NCI-H2171 treated with DMSO at 0.1 percent for 48 hours (cell line): ENCODE measurements at places on chromosomes 6 and 20.

- DNase-seq: peak; percentile 53
These were observed 130.5 kb downstream of the VEGFA start for GRCh38 chr6:43900560-43900915.

DNA sequence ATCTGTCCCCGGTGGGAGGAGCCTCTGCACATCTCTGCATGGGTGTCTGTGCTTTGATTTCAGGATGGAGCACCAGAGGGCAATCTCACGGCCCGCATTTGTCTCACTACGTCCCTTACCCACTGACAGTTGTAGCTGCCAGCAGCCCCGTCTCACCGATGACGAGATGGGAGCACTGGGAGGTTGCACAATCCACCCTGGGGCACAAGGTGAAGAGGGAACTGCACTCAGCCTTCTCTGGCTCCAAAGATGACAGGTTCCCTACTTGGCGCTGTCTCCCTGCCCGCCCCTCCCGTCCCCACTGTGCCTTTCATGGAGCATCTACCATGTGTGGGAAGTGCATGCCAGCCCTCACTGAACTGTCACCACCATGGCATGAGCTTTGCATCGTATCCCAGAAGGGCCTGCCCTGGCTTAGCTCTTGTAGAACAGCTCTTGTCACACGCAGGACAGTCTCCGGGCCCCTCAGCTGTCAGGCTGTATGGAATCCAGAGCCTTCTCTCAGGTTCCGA lies 99.9 kb upstream of the PMEPA1 start:
- DNase-seq: no peak

GRCh38 chr6:28922004-28922820 lies 1.6 kb downstream of the TRIM27 start:
- no peak for DNase-seq

GRCh38 chr6:84065693-84066290 lies 32.2 kb downstream of the MRAP2 start:
- peak; percentile 56 for DNase-seq

DNA sequence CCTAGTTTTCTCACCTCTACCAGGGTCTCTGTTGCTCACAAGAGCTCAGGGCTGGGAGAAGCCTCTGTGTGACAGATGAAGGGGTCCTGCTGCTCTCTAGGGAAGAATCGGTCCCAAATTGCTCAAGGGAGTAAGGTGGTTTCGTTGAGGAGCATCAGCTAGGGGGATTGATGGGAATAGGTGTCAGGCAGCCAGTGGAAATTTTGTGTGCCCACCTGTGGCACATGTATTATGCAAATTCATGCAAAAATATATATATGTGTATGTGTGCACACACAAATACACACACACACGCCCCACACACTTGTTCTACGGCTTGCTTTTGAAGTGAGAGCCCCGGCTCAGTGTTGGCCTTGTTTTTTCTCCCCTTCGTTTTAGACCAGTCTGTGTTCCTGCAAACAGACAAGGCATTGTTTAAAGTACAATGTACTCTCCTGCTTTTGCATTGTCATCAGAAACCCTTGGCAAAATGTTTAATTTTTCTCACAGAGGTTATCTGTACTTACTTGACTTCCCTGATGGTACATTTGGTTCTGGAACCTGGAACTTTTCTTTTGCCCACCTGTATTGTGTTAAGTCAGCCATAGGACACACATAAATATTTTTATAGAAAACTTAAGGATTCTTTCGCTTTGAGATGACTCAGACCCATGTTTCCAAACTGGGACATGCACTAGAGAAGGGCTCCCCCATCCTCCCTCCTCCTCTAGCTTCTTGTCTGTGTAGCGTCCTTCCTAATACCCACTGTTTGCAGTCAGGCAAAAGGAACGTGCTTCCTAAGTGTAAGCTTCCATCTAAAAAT lies 26.7 kb downstream of the FOXO3 start:
- DNase-seq: no peak

DNA sequence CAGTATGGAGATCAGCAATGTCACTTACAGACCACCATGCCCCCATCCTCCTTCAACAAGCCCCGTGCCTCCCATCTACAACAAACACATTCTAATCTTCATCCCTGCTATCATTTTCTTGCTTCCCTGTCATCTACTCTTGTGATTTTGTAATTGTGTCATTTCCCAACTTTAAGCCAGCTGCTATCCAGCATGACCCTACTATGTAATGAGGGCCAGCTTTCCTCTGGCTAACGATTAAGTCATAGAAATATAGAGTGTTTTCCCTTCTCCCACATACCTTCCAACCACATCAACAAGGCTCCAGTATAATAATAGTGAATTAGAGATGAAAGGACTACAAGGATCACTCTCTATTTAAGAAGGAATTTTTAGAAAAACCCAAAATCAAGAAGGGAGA lies 607.0 kb downstream of the TENT5A start:
- DNase-seq: no peak

DNA sequence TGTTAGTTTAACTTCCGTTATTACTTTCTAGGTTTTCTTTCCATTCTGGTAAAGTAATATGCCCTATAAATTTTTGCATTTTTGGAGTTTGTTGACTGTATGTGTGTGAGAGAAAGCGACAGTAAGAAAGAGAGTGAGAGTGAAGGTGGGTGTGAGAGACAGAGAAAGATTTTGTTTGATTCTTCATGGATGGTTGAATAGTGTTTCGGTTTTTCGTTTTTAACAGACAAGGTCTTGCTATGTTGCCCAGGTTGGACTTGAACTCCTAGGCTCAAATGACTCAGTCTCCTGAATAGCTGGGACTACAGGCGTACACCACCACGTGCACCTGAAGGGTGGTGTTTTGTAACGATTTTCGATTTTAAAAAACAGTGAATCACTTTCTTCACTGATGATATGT lies 329.1 kb upstream of the RUNX2 start:
- no peak for DNase-seq

- no peak for DNase-seq
These were observed 2.9 kb downstream of the TNNC2 start for GRCh38 chr20:45823949-45824835.

GRCh38 chr6:106727480-106728149 lies 98.2 kb downstream of the QRSL1 start:
- peak; percentile 47 for DNase-seq

DNA sequence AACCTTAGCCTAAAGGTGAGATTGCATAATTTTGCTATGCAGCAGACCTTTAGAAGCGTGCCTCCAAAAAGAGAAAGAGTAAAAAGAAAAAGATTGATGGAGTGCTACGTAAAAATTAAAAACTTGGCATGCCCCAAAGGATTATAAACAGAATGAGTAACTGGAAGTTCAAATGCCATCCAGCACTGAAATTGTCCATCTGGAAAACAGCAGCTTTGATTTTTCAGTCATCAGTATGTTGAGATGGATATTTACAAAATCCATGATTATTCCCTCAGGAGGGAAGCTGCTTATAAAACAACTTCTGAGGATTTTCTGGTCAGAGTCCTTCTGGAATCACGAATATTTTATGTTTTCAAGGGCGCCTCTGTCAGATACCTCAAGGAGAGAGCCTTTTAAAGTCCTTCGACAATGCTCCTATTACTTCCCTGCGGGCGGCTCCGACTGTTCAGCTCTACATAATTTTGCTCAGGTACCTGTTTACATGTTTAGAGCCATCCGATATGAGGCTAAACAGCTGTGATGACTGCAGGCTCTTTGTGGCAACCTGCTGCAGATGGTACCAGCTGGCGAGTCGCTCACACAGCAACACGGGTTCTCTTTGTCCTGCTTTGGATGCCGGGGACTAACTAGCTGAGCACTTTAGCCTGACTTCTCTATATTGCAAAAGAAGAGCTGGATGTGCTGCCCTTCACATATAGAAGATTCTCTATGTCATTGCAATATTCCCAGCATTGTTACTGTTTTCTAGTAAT lies 83.3 kb downstream of the RCAN2 start:
- peak; percentile 86 for DNase-seq

GRCh38 chr6:30160785-30161531 lies at the start of gene TRIM10:
Gene TRIM10, minus strand, starts transcription at chr6:30161211. Its CDS starts 353 bp downstream, at chr6:30160858.
- DNase-seq: no peak

DNA sequence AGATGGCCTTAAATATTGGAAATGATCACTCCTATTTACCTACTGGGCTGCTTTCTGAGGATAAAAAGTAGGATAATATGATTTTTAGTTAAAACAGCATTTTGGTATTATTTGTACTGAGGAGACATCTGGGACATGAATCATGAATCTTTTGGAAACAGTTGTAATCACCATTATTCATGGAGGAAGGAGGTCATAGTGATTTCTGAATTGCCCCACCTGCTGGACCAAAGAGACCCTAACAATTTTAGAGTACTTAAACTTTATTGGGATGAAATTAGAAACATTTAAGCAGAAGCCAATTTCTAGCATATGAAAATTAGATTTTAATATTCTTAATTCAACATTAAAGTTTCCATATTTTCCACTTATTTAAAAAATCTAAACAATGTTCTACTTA lies 108.4 kb upstream of the SIM1 start:
- DNase-seq: no peak

DNA sequence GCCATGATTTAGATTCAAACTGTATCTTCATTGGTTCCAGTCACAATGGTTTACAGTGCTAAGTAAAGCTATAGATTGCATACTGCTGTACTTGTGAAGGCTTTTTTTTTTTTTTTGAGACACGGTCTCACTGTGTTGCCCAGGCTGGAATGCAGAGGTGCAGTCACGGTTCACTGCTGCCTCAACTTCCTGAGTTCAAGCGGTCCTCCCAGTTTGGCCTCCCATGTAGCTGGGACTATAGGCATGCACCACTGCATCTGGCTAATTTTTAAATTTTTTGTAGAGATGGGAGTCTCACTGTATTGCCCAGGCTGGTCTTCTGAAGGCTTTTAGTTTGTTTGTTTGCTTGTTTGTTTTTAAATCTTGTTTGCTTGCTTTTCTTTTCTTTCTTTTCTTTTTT lies 24.9 kb downstream of the ITCH start:
- DNase-seq: no peak

- no peak for DNase-seq
These were observed 6.4 kb downstream of the TAB2 start for GRCh38 chr6:149323925-149324324.

DNA sequence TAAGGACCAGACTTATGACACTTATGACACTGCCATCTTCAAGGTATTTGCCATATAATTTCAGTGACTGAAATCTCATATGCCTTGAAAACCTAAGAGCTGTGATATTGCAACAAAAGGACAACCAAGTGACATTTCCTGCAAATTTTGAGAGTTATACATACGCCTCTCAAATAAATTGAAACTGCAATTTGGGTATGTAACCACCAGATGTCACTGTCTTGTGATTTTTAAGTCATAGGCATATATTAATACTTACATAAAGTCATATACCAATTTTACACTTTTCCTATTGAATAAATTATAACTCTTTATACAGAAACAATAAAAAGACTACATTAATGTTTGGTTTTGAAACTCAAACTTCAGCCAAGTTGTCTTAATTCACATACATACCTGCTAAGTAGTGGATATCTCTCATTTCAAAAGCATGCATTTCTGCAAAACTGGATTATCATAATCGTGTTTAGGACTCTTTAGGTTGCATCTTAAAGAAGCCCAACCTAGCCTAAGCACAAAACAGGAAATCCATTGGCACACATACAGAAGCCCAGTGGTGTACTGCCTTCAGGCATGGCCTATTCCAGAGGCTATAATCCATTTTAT lies 180.2 kb downstream of the PACRG start:
- no peak for DNase-seq

DNA sequence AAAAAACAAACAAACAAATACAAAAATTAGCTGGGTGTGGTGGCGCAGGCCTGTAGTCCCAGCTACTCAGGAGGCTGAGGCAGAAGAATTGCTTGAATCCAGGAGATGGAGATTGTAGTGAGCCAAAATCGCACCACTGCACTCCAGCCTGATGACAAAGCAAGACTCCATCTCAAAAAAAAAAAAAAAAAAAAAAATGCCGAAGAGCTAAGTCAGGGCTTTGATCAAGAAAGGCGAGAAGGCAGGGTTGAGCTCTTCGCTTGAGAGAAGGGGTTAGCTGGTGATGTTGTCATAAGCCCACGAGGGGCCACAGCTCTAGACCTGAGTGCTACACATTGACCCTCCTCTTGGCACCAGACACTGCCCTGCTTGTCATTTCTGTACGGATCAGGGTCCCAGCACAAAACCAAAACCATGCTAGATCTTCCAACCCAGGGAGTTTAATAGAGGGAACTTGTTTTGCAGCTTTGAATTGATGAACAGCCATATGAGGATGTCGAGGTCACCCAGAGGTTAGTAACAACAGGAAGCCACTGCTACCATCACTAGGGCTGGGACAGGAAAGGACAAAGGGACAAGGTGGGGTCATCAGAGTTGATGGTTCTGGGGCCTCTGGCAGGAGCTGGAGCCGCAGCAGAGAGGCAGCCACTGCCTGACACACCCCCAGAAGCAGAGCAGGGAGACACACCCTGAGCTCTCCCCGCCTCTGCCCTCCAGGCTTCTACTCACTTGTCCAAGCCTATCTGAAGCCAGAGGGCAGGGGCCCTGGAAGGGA lies 122.7 kb downstream of the SNX5 start:
- DNase-seq: no peak

- no peak for DNase-seq
These were observed 31.6 kb upstream of the APMAP start for GRCh38 chr20:25024171-25024570.

DNA sequence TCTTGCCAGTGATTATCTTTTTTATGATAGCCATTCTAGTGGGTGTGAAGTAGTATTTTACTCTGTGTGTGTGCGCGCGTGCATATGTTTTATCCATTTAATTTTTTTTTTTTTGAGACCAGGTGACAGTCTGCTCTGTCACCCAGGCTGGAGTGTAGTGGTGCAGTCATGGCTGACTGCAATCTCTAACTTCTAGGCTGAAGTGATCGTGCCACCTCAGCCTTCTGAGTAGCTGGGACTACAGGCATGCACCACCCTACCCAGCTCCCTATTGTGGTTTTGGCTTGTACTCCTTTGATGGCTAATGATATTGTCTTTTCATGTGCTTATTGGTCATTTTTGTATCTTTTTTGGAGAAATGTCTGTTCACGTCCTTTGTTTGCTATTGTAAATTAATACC lies 33.3 kb downstream of the ITCH start:
- DNase-seq: no peak

GRCh38 chr6:154298297-154298696 lies 58.3 kb downstream of the IPCEF1 start:
- no peak for DNase-seq

DNA sequence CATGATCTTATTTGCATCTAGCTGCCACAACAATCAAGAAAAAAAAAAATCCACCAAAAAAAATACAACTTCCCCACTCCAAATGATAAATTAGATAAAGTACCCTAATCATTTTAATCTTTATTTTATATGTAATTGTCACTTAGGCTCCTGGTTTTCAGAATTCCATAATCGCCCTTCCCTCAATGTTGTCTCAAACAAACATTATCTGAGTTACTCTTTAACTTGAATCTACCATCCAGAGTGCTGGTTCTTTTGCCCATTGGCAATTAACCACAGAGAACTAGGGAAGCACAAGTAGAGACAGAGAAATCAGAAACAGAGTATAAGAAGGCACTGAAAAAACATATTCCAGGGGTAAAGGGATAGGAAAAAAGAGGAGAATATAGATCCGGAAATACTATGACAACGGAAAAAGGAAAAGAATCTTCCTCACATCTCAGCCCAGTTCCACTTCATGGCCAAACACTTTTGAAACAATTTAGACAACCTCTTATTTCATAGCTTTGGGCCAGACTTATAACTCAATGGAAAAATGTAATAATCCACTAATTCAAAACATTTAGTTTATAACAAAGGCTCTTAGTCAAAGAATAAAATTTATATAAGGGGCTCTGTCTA lies 861 bp upstream of the NHSL1 start:
- peak; percentile 21 for DNase-seq
